ENCODE measurements at places on chromosomes 6 and 20.

- no peak for DNase-seq
These were observed 20.5 kb downstream of the CAPN11 start for GRCh38 chr6:44179072-44179536.

DNA sequence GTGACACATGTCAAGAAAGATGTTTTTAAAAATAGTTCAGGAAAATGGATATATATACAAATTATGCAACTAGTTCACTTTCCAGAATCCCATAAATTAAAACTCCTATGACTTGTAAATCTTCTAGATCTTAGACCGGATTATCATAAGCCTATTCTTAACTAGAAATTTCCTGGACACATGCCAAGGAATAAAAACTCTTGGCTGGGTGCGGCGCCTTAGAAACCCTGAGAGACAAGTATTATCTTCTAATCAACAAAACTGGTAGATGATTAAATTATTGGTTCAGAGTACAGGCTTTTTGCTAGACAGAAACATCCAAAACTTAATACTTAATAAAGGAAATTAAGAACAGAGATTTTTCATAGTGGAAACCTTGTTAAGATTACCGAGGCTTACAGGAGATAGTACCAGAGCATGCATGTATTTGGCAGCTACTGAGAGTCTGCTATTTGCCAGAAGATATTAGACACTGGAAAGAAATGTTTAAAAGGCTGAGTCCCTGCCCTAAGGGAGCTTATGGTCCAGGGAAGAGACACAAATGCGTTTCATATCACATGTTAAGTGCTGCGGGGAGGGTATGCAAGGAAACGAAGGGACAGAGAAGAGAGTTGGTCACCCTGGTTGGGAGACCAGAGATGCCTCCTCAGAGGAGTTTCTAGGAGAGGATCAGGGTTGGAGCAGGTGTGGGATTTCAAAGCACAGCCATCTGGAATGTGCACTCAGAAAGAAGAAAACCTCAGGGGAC lies 46.5 kb upstream of the IFNGR1 start:
- DNase-seq: no peak

DNA sequence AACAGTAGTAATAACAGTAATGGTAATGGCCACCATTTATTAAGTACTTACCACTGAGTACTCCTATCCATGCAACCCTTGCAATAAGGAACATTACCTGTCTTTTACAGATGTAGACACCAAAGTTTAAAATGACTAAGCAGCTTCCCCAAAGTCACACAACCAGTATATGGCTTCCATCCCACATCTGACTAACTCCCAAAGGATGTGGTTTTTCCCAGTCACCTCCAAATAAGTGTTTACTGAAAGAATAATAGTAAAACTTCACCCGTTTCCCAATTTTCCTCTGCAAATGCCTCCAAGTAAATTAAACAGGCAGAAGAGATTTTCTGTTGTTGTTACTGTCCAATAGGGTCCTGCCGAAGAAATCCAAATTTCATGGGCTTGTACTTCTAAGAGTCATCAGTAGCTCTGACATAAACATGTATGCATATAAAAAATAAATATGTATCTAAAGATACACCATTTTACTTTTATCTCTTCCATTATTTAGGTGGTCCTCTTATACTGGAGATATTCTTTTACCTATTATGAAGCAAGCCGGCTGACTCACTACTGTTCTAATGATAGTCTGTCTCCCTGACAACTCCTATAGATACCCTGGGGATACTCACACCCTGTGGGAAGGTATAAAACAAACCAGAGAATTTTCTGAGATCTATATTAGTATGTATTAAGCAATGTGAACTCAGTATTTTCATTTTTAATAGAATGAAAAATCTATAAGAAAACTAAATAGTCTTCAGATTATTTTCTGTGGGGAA lies 77.9 kb upstream of the ID4 start:
- no peak for DNase-seq

DNA sequence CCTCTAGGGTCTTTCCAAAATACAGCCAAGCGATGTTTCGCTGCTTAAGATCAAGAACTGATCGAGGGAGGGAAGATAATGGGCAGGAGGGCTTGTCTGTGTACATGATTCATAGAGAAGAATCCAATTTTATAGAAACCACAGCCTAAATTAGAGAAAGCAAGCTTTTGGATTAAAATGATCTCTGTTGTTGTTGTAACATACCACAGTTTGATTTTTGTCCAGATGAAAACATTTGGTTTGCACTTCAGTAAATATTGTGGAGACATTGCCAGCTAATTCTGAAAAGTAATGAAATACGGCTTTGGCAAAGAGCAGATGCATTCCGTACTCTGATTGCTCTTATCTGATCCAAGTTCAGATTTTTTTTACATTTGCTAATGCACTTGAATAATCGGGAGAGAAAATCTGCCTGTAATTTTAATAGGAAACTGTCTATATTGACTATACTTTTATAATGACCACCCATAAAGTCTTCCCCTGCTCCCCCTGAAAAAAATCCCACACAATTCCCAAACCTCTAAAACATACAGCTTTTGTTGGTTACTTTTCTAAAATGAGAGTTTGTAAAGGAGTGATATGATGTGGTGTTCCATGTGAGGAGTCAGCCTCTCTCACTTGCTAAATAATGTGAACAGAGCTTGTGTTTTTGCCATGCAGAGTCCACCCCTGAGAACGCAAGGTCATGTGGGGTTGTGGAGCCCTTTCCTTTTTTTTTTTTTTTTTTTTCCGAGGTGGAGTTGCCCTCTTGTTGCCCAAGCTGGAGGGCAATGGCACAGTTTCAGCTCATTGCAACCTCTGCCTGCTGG lies 199.9 kb downstream of the DTNBP1 start:
- no peak for DNase-seq

DNA sequence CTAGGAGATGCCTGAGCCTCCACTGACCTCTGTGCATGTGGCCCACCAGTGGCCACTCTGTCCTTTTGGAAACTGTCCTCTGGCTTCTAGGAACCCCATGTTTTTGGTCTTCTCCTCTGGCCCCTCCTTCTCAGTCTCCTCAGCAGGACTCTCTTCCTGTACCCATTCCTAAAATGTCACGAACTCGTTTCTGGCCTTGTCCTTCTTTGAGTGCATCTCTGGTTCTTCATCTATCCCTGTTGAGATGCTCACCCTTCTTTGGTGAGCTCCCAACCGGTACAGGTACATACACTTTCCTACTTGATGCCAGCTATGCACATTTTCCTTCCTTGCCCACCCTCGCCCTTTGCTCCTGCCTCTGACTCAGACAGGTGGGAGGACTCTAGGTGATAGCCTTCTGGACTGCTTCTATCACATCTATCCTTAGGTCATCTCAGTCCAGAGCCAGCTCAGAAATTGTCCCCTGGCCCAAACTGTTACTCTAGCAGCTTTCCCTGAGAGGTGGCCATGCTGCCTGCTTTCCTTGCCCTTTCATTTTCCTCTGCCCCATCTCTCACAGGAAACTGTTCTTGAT lies 14.8 kb upstream of the NNAT start:
- DNase-seq: no peak

GRCh38 chr20:57844626-57845596 lies 135.1 kb upstream of the PMEPA1 start:
- no peak for DNase-seq

All from CD4-positive, alpha-beta T cell treated with Interleukin-17A for 4 hours (primary cell).